ENCODE measurements at places on chromosomes 13 and 19.
A peak's percentile ranks its signal among the peaks of the same experiment; 100 is the strongest.

DNA sequence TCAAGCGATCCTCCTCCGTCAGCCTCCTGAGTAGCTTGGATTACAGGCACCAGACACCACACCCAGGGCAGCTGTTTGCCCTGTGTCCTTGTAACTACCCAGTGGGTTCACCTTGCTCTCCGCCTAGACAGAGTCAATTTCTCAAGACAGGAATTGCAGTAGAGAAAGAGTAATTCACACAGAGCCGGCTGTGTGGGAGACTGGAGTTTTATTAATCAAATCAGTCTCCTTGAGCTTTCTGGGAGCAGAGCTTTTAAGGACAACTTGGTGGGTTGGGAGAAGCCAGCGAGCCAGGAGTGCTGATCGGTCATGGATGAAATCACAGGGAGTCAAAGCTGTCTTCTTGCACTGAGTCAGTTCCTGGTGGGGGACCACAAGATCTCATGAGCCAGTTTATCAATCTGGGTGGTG, 20.6 kb upstream of the ADGRE1 start:
- H3K27ac ChIP-seq: no peak overlapping the region
- H3K36me3 ChIP-seq: no peaks in the 10 kb centered on the region
- no peak overlapping the region for H3K4me3 ChIP-seq
- H3K4me1 ChIP-seq: no peaks in the 10 kb centered on the region
- DNase-seq: no peak
- no peaks in the 10 kb centered on the region for H3K27me3 ChIP-seq

DNA sequence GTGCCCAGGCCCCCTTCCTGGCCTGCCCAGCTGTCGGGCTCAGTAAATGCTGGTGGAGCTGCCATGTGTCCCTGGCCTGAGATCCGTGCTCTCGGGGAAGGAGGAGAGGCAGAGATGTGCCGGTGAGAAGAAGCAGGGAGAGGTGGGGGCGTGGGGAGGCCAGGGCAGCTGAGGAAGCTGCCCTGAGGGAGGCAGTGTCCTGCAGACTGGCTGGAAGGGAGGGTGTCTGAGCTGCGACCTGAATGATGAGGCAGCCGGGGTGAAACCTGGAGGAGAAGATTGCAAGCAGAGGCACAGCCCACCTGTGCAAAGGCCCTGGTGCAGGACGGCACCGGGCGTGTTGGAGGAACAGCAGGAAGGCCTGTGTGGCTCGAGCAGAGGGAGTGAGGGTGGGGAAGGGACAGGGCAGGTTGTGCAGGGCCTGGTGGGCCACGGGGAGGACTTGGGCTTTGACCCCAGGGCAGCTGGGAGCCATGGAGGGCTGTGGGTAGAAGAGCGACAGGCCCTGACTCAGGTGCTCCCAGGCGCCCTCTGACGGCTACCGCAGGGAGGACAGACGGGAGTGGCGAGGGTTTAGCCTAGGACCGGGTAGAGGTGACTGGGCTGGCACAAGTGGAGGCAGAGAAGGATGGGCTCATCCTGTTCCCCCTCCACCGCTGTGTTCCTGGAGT, 14.0 kb upstream of the CELF5 start:
- H3K36me3 ChIP-seq: peaks cover 16% of the 10 kb centered on the region
- no peak for DNase-seq
- H3K4me3 ChIP-seq: no peak overlapping the region
- no peaks in the 10 kb centered on the region for H3K4me1 ChIP-seq

DNA sequence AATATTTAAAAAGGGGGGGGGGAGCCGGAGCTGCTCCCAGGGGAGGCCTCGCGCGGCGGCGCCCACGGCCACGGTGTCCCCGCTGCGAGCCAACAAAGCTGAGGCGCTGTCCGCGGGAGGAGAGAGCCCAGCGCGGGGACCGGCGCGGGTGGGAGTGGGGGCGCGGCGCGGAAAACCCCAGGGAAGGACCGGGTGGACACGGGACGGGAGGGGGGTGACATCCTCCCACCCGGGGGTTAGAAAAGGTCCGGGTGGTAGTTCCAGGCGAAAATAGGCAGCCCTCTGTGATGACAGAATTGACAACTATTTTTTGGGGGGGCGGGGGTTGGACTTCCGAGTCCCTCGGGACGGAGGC, 11.1 kb upstream of the SOX1 start:
- DNase-seq: no peak
- peaks cover 75% of the 10 kb centered on the region for H3K27me3 ChIP-seq
- H3K36me3 ChIP-seq: no peaks in the 10 kb centered on the region
- no peaks in the 10 kb centered on the region for H3K4me1 ChIP-seq
- no peak overlapping the region for H3K4me3 ChIP-seq

GRCh38 chr13:24263632-24264031, 45.7 kb upstream of the C1QTNF9 start:
- DNase-seq: peak; percentile 88
- H3K36me3 ChIP-seq: no peaks in the 10 kb centered on the region
- H3K27me3 ChIP-seq: no peaks in the 10 kb centered on the region
- H3K27ac ChIP-seq: no peak overlapping the region
- peaks cover 5% of the 10 kb centered on the region for H3K4me1 ChIP-seq

DNA sequence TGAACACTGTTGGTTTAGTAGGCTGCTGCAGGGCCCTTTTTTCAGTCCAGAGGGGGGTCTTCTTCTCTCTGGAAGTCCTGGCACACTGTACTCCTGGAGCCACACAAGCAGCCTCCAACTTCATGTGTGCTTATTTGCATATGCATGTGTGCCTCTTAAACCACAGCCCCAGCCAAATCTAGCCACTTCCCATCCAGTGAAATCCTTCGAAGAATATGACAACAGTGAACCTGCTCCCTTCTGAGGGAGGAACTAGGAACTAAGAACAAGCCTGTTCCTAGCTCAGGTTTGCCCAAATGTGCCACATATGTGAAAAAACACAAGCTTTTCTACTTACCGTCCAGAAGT, 348.5 kb downstream of the FOXO1 start:
- DNase-seq: no peak
- H3K4me1 ChIP-seq: no peaks in the 10 kb centered on the region
- no peak overlapping the region for H3K27ac ChIP-seq

DNA sequence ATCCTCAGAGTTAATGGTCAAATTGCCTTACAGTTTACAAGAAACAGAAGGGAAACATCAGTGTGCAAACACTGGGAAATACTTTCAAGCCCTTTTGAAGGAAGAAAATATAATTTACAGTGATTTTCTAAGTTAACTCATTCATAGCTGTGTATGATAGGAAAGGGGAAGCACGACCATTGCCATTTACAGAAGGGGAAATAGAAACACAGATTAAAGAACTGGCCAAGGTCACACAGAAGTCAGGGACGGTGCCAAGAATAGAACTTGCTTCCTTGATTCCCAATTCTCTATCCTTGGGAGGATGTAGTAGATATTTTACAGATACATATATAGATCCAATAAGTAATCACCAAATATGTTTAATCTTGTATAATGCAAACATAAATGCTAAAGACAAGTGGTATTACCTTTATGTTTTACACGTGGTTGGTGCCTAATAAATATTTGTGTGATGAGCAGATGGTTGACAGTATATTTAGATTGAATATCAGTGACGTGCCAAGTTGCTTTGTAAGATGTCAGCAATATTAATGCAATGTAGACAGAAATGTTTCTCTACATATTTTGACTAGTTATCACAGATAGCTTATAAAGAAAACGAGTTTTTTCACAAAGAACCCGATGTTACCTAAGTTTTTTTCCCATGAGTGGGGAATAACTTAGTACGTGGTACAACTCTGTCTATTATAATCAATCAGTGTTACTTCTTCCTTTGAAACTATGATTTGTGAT, 73.1 kb downstream of the FLT1 start:
- DNase-seq: no peak
- no peaks in the 10 kb centered on the region for H3K4me1 ChIP-seq
- H3K27me3 ChIP-seq: no peaks in the 10 kb centered on the region

DNA sequence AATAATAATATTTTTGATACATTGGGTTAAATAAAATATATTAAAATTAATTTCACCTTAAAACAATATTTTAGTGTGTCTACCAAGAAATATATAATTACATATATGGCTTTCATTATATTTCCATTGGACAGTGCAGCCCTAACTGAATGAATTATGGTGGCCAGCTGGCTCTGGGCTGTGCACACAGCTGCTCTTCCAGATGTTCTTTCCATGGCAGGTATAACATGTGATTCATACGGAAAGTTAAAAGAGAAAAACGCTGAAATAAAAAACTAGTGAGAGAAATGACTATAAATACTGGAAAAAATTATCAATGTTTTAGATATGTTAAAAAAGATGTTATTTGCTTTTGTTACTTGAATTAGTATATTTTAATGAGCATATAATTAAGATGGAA, 216.3 kb downstream of the RGCC start:
- no peak overlapping the region for H3K4me3 ChIP-seq
- H3K4me1 ChIP-seq: peaks cover 4% of the 10 kb centered on the region
- H3K27ac ChIP-seq: no peak overlapping the region

- DNase-seq: no peak
- no peaks in the 10 kb centered on the region for H3K27me3 ChIP-seq
- H3K4me3 ChIP-seq: no peak overlapping the region
- peaks cover 46% of the 10 kb centered on the region for H3K36me3 ChIP-seq
Measured at GRCh38 chr19:38384209-38385027, 3.4 kb downstream of the GGN start.

DNA sequence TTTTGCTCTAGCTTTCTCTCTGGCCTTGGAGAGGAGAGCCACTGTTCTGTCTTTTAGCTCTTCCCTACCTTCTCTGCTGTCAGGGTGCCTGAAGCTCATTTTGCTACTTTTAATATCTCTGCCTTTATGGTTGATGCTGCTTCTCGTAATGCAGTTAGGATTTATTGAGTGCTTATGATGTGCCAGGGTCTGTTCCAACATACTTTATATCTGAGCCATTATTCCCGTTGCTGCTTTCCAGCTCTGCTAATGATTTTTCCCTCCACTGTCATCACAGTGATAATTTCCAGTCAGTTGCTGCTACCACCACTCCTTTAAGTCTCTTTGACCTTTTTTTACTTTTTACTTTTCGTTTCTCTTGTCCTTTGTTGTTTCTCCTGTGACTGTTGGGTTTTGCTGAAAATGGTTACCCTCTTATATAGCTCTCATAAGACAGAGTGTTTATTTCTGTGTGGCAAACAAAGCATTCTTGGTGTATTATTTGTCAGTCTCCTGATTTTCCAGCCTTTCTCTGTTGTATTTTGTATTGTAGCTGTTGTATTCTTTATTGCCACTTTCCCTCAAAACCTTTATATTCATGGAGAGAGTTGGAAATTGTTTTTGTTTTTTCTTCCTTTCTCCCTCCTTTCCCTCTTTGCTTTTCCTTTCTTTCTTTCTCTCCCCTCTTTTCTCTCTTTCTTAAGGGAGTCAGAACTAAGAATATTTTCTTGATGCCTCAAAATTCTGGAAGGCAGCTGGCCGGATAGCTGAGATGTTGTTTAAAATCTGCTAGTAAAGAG, 37.4 kb downstream of the COG6 start:
- H3K4me3 ChIP-seq: peak overlapping the region; percentile 10
- DNase-seq: peak; percentile 42
- H3K27me3 ChIP-seq: no peaks in the 10 kb centered on the region
- peaks cover 8% of the 10 kb centered on the region for H3K4me1 ChIP-seq
- peak overlapping the region; percentile 76 for H3K27ac ChIP-seq

GRCh38 chr13:51213173-51213728, 8.9 kb upstream of the FAM124A start:
- no peak overlapping the region for H3K27ac ChIP-seq
- peaks cover 34% of the 10 kb centered on the region for H3K27me3 ChIP-seq
- H3K4me1 ChIP-seq: no peaks in the 10 kb centered on the region
- no peak overlapping the region for H3K4me3 ChIP-seq
- no peak for DNase-seq

DNA sequence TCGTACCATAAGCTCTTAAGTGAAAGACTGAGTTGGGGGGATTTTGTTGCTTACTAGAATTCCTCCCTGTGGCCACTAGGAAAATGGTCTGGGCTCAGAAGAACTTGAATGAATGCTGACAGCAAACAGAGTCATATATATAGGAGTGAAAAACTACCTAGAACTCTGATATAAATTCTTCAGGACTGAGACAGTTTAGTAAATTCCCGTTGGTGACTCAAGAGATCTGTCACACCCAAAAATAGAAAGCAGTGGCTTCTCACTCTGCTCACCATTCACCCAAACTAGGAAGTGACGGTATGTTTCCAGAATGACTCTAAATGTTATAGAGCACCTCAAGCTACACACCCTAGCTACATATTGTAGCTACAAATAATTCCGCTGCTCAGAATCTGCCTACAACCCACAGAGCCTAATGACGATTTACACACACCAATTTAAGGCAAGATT, 116.2 kb downstream of the TBC1D4 start:
- H3K27ac ChIP-seq: no peak overlapping the region
- H3K36me3 ChIP-seq: no peaks in the 10 kb centered on the region
- peak; percentile 86 for DNase-seq
